ENCODE measurements at places on chromosomes 16 and 17. TPM values are rescaled to one million over a fixed set of nuclear protein-coding genes. Genes with fewer than 3 reads are reported as not detected.

KRT40 gene
- not detected for polyA plus RNA-seq

SLC5A10 gene
- polyA plus RNA-seq = not detected

NACA2 gene
- not detected for polyA plus RNA-seq

DNA sequence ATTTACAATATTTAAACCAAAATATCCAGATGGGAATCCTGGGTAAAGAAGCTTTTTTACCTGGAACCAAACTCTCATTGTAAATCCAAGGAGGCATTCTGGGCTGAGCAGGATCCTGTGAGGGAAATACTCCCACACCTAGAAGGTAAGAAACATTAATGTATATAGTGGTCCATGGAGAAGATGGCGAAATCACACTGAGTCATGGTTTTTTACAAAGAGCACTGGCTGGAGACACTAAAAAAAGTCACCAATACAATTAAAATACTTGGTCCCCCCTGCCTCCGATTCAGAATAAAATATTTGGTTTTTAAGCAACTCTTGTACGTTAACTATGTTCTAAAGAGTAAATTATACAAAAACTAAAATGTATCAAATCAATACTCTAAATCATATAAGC, 32.9 kb downstream of the SYNRG start:
- DNase-seq = no peak

GRCh38 chr17:37158290-37158689, 209.5 kb downstream of the AATF start:
- no peak for DNase-seq

DNA sequence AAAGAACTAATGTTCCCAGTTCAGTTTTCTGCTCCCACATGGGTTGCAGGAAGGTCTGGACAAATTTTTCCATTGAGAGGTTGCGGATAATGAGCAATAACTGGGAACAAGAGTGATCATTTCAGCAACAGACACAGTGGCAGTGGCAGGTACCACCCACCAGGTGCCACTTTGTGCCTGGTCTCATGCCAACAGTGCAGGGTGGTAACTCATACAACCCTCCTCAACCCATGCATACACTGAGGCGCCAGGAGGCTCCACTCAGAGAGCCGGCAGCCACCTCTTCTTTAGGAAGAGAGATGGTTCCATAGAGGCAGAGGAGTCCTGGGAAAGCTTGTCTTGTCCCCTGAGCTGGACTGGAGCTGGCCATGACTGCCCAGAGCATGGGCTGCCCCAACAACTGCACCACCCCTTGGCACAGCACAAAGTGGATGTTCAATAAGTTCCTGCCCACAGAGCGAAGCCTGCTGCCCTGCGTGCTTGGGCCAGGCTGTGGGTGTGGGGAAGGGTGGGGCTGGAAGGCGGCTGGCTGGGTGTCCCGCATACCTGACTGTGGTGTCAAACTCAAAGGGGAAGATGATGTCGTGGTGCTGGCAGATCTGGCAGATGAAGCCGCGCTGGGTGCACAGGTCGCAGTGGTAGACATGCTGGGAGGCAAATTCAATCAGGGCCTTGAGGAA, 6.4 kb upstream of the ARHGAP27 start:
- DNase-seq = peak; percentile 75

DNA sequence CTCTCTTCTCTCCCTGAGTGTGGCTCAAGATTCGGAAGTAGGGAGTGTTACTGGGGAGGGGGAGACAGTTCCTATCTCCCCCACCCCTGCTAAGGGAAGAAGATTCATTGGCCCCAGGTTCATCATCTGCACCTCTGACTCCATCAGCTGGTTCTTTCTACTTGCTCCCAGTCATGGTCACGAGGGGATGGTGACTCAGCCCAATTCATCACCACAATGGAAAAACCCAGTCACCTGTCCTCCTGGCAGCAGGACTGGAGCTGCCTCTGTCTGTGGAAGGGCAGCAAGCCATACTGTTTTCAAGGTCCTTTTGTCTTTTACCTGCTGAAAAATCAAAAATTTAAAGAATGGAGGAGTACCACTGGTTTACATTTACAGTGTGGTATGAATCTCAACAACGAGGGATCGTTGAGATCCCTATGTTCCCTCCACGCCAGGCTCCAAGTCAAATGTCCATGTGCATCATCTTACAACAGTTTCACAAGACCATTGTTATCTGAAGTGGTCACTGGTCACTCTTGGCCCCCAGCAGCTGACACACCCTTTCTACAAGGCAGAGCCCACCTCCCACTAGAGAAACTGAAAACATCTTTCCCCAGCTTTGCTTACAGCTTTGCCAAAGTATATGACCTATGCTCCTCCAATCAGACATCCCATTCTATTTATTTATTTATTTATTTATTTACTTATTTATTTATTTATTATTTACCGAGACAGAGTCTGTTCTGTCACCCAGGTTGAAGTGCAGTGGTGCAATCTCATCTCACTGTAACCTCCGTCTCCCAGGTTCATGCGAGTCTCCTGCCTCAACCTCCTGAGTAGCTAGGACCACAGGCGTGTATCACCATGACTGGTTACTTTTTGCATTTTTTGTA, 40.4 kb upstream of the NDRG4 start:
- no peak for DNase-seq

DNA sequence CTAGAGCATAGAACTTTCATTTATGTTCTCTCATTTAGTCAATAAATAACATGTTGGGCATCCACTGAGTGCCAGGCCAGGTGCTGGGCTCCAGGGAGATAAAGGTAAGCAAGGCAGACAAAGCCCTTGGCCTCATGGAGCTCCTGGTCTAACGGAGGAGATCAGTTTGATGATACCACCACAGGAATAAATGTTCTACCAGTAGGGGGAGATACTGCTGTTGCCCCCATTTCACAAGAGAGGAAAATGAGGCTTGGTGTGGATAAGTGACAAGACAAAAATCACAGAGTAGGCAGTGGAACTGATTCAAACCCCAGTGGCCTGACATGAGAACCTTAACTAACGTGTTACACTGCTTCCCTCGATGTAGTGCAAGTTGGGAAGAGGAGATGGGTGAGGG, 80.4 kb upstream of the ERCC4 start:
- DNase-seq = no peak
